Non-pigmented ciliary epithelial cell (primary cell): ENCODE measurements at places on chromosomes 1 and 21.

GRCh38 chr1:220895412-220895946 lies 16.2 kb downstream of the HLX start:
- no peak for DNase-seq

- no peak for DNase-seq
These were observed 34.0 kb downstream of the GLIS1 start for GRCh38 chr1:53704804-53705445.

- no peak for DNase-seq
These were observed 5.0 kb downstream of the ADAMTS1 start for GRCh38 chr21:26840201-26840600.

GRCh38 chr1:1758692-1759455 lies 19.4 kb downstream of the NADK start:
- no peak for DNase-seq

DNA sequence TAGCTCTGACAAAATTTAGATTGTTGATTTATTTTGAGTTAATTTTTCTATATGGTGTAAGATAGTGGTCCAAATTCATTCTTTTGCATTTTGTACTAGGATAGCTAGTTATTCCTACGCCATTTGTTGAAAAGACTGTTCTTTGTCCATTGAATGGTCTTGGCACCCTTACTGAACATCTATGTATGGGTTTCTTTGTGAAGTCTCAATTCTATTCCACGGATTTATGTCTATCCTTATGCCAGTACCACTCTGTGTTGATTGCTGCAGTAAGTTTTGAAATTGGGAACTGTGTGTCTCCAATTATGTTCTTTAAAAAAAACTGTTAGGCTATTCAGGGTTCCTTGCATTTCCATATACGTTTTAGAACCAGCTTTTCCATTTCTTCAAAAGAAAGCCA lies 145.7 kb downstream of the ZNF644 start:
- DNase-seq = no peak

DNA sequence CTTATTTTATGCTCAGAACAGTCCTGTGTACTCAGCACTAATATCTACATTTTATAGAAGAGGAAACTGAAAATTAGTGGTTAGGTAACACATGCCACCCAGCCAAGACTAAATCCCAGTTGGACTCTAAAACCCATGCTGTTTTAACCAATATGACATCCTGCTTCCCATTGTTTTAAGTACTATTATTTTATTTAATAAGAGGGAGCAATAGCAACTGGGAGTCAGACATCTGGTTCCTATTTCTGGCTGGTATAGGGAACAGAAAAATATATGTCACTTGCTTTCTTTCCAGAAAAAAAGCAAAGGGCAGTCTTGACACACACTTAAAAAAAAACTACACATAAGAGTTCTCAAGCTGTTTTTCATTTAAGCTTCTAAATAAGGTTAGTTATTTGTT lies 11.9 kb downstream of the KLHL12 start:
- no peak for DNase-seq

GRCh38 chr1:165456114-165456513 lies 11.2 kb upstream of the RXRG start:
- DNase-seq = no peak

DNA sequence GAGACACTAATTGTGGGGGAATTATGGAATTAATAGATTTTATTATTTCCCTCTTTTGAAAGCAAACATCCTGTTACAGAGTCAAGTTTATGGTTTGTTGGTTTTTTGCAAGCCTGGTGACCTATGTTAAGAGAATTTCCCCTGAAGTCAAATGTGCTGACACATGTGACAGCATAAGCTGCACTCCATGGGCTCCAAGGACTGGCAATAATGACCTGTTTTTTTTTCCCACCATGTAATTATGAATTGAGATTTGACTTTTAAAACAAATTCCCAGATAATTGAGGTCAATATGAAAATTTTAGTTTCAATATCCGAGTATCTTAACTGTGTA lies 242.5 kb upstream of the SGIP1 start:
- DNase-seq = no peak

- no peak for DNase-seq
These were observed 5.4 kb downstream of the PBX1 start for GRCh38 chr1:164564378-164564777.
